ENCODE measurements at places on chromosomes 7 and 10.

GRCh38 chr10:128029731-128030369 lies 96.4 kb downstream of the MKI67 start:
- DNase-seq, result no peak

- DNase-seq, result no peak
These were observed 106.0 kb upstream of the GATA3 start for GRCh38 chr10:7948371-7949000.

GRCh38 chr7:1651031-1651446 lies 19.0 kb upstream of the ELFN1 start:
- DNase-seq, result no peak

DNA sequence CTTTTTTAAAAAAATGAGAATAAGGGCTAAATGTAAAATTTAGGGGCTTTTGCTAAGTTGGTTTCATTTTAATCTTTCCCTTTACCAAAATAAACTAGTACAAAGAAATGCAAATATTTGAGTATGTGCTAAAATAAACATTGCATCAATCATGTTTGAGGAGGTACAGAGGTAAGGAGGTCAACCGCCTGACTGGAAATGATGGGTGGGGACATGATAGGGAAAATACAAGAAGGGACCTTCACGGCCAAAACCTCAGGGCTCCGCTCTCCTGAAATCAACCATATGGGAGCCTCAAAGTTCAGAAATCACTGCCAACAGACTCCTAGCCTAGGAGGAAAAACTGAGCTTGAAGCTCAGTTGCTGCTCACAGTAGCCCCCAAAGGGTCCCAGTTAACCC lies 207.6 kb downstream of the AHR start:
- DNase-seq, result no peak

DNA sequence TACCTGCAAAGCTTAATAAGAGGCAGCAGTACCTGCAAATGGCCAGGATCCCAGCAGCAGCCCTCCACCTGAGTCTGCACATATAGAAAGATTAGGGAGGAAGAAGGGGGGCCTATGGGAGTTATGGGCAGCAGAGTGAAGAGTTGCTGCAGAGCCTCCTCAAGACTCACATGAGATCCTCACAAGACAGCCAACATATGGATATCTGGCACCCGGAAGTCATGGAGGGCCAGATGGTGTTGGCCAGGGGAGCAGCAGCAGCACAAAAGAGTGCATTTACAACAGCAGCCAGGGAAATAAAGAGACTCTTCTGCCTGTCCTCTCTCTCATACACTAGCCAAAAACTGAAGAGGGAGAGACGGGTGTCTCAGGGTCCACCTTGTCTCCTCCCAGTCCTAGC lies 4.0 kb upstream of the TAS2R40 start:
- DNase-seq, result no peak

GRCh38 chr10:108388706-108389105 lies 1224.2 kb upstream of the SORCS1 start:
- DNase-seq, result no peak

DNA sequence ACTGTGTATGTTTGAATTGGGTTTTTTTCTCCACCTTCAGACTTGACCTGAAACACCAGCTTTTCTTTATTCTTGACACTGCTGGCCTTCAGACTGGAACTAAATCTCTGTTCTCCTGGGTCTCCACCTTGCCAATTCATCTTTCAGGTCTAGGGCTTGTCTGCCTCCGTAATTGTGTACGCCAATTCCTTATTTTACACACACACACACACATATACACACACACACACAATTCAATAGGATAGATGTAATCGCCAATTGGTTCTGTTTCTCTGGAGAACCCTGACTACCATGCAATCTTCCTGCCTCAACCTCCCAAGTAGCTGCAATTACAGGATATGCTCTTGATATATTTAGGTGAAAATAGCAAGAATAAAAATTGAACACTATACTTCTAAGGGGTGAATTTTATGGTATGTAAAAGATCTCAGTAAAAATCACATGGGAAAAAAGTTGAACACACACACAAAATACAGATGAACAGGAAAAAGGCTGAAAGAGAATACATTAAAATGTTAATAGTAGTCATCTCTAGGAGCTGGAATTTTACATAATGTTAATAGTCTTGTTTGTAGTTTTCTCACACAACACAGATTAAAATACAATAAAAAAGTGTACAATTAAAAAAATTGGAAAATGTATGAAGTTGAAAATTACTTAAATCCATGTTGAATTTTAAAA lies 6.6 kb upstream of the VCL start:
- no peak for DNase-seq

DNA sequence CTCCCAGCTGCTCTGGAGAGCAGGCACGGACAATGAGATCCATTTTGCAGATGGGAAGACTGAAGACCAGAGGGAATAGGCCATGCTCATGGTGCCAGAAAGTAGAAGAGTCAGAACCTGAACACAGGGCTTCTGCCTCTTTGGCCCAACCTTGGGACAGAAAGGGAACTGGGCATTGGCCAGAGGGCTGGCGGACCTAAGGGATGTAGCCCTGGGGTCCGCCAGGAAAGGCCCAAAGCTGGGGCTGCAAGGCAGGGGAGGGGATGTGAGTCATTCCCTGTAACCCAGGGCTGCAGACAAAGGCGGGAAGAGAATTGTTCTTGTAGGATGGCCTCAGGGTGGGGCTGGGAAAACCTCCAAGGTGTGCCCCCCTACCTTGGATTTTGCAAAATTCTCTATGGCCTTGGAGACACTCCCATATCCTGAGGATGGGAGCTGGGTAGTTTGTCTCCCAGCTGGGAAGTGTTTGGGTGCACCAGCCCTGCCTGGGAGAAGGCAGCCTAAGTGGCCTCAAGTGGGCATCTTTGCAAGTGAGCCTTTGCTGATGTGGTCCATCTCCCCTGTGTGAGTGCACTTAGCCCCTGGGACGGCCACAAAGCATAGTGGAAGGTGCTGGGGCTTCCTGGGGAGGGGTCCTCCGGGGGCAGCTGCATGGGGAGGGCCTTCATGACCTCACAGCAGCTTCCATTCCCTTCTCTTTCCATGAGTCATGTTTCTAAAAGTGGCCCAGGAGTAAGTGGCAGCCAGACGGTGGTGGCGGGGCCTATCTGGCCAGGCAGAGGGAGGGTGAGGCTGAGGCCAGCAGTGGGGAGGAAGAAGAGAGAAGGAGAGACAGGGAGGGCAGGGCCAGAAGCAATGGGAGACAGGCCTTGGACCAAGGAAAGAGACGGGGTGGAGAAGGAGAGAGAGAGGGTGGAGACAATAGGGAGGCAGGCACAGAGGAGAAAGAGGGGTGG lies 9.2 kb downstream of the AQP1 start:
- DNase-seq, result no peak

- no peak for DNase-seq
These were observed 77.6 kb downstream of the NRBF2 start for GRCh38 chr10:63210611-63211196.

GRCh38 chr7:32158076-32158475 lies 87.9 kb upstream of the PDE1C start:
- DNase-seq, result no peak
